ENCODE measurements at places on chromosomes 16 and 17. TPM values are rescaled to one million over a fixed set of nuclear protein-coding genes. Genes with fewer than 3 reads are reported as not detected.

- peak overlapping the region; percentile 39 for H3K4me3 ChIP-seq
- DNase-seq: no peak
- H3K36me3 ChIP-seq: peaks cover 50% of the 10 kb centered on the region
- H3K27ac ChIP-seq: no peak overlapping the region
Observed at GRCh38 chr17:40645943-40646342, 1.7 kb downstream of the SMARCE1 start.

- no peak overlapping the region for H3K27ac ChIP-seq
- DNase-seq: no peak
- H3K4me3 ChIP-seq: peak overlapping the region; percentile 19
- peaks cover 41% of the 10 kb centered on the region for H3K27me3 ChIP-seq
Observed at GRCh38 chr17:77279448-77280303, 138.9 kb downstream of the SEC14L1 start.

DNA sequence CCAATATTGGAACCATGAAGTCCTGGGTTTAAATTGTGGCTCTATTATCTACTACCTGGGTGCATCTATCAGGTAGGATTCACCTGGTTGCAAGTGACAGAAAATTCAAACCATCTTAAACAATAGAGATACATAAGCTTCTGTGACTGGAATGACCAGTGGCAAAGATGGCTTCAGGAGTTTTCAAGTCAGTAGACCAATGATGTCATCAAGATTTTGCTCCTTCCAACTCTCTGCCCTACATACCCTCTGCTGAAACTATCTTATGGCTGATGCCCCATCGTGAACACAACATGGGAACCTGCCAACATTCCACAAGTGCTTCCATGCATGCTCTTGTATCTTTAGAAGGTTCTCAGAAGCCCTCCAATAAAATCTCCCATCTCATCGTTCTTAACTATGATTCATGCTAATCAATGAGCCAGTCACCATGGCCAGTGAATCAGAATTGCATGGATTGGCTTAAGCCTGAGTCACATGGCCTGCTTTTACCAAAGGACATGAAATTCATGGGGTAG lies 180.9 kb downstream of the GRIN2A start:
- DNase-seq: no peak
- no peaks in the 10 kb centered on the region for H3K36me3 ChIP-seq
- no peak overlapping the region for H3K4me3 ChIP-seq
- no peak overlapping the region for H3K27ac ChIP-seq

- H3K36me3 ChIP-seq: no peaks in the 10 kb centered on the region
- H3K4me1 ChIP-seq: no peaks in the 10 kb centered on the region
Observed at GRCh38 chr17:43810226-43810715, 22.7 kb downstream of the MPP3 start.

- peaks cover 10% of the 10 kb centered on the region for H3K4me1 ChIP-seq
- H3K4me3 ChIP-seq: no peak overlapping the region
- H3K27ac ChIP-seq: no peak overlapping the region
- H3K36me3 ChIP-seq: no peaks in the 10 kb centered on the region
Observed at GRCh38 chr17:58224315-58224714, 5.3 kb upstream of the MKS1 start.

DNA sequence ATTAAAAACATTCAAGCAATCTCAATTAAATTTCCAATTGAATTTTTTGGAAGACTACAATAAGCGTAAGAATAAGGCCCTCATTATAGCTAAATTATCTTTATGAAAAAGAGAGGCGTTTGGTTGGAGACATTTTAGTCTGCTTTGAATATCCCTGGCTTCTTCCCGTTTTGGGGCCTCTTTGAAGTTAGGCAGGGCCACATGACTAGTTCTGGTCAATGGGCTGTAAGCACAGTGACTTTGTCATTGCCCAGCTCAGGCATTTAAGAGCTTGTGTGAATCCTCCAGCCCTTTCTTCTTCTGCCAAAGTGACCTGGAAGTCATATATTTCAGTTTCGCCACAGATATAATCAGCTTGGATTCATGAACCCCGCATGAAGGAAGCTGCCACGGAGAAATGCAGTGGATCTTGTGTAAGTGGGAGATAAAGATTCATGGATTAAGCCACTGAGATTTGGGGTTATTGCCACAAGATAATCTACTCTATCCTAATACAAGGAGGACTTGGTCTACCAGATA lies 21.7 kb upstream of the UBTF start:
- H3K27ac ChIP-seq: no peak overlapping the region
- no peaks in the 10 kb centered on the region for H3K27me3 ChIP-seq
- no peak overlapping the region for H3K4me3 ChIP-seq
- no peak for DNase-seq
- no peaks in the 10 kb centered on the region for H3K36me3 ChIP-seq
- H3K4me1 ChIP-seq: peaks cover 8% of the 10 kb centered on the region

DNA sequence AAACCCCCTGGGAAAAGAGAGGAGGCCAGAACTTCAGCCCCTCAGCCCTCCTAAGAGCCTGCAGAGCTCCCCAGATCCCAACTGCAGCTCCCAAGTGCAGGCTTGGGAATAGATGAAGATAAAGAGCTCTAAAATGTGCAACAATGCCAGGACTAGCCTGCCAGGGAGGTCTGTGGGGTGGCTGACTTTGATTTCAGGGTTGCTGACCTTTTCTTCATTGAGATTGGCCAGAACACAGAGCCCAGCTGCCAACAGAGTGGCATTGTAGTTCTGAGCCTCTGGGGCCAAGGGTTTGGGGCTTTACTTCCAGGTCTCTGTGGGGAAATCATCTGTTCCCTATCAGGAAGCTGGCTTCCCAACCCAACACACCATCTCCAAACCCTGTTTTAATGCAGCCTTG lies 120.6 kb downstream of the COPRS start:
- peaks cover 16% of the 10 kb centered on the region for H3K27me3 ChIP-seq
- H3K4me3 ChIP-seq: no peak overlapping the region

DNA sequence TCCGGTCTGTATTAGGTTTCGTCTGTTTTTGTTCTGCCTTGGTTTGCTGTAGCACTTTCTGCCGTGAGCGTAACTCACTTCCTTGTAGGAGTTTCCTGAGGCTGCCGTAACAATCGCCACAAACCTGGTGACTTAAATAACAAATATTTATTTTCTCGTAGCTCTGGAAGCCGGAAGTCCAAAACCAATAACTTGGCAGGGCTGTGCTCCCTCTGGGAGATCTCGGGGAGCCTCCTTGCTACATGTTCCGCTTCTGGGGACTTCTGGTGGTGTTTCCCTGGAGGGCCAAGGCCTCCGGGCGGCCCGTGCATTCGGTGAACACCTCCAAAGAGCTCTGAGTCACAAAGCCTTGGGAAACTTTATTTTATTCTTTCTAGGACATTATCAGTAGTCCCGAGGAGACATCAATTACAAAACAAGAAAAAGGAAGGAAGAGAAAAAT lies 6.8 kb upstream of the WDR45B start:
- H3K4me1 ChIP-seq: no peaks in the 10 kb centered on the region
- no peak overlapping the region for H3K27ac ChIP-seq
- no peak for DNase-seq
- H3K27me3 ChIP-seq: no peaks in the 10 kb centered on the region

DNA sequence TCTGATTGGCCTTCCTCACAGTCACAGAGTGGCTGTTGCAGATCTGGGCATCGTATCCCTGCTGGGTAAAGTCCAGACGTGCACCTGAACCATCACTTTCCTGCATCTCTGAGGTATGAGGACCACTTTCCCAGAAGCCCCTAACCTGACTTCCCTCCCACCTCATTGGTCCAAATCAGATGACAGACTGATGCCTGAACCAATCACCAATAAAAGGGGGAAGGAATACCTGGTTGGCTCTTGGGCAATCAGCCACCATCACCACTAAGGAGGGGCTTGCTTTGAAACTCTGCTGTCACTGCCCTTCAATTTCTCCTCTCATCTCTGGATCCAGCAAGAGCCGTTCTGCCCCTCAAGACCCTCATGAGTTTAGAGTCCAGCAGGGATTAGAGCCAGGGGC lies 13.6 kb upstream of the WFDC1 start:
- H3K4me1 ChIP-seq: no peaks in the 10 kb centered on the region
- H3K27ac ChIP-seq: no peak overlapping the region
- H3K27me3 ChIP-seq: peaks cover 5% of the 10 kb centered on the region
- H3K36me3 ChIP-seq: no peaks in the 10 kb centered on the region

- H3K4me1 ChIP-seq: no peaks in the 10 kb centered on the region
- no peak overlapping the region for H3K4me3 ChIP-seq
- H3K36me3 ChIP-seq: no peaks in the 10 kb centered on the region
- H3K27ac ChIP-seq: no peak overlapping the region
- H3K27me3 ChIP-seq: no peaks in the 10 kb centered on the region
Observed at GRCh38 chr17:57145347-57145746, 60.3 kb downstream of the AKAP1 start.

GRCh38 chr16:73725156-73725555 lies 571.5 kb upstream of the PSMD7 start:
- no peaks in the 10 kb centered on the region for H3K27me3 ChIP-seq
- H3K4me3 ChIP-seq: no peak overlapping the region
- H3K27ac ChIP-seq: no peak overlapping the region
- no peak for DNase-seq

DNA sequence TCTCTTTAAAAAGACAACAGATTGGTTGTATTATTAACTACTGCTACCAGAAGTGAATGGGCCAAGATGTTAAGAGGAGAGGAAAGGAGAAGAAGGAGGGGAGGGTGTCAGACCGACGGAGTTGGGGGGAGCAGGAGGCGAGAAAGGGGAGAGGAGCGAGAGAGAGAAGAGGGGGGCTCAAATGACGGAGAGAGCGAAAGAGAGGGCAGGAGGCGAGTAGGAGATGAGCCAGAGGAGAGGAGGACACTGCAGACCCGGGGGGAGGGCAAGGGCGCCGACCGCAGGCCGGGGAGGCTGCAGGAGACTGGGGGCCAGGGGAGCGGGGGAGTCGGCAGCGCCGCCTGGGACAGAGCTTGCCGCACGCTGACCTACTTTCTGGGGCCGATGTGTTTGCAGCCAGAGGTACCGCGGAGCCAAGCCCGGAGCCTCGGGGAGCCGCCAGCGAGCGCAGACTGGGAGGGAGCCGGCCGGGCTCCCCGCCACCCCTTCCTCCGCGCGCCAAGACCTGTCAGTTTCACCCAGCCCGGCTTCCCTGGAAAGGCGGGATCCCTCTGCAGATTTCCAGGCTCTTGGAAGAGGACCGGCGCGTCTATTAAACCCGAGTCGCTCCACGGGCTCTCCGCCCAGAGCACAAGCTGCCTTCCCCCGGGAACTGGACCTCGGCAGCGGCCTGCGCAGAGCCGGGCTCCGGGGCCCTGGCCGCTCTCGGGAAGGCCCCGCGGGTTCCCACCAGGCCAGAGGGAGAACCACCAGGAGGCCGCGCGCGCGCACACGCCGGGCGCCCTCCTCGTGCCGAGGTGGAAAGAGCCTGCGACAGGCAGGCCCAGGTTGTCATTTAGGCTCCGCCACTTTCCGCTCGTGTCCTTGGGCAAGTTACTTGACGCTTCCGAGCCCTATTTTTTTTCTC lies 74.6 kb downstream of the CMC2 start:
- H3K27ac ChIP-seq: no peak overlapping the region
- no peaks in the 10 kb centered on the region for H3K36me3 ChIP-seq
- DNase-seq: no peak
- H3K4me1 ChIP-seq: peaks cover 6% of the 10 kb centered on the region
- H3K27me3 ChIP-seq: peaks cover 52% of the 10 kb centered on the region
- peak overlapping the region; percentile 59 for H3K4me3 ChIP-seq

DNA sequence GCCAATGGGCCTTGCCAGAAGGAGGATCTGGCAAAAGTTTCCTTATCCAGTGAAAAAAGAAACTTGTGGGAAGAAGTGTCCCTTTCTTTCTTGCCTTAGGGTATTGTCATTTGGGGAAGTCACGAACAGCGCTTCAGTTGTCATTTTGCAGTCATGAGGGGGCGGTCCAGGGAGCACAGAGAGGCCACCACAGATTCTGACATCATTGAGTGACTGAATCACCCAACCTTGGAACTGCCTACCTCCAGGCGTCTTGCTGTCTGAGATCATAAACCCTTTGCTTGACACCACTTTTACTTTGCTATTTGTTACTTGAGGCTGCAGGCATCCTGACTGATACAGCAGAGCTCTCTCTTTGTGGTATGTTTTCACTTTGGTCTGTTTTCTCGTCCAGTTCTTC lies 3.1 kb upstream of the WSCD1 start:
- peaks cover 41% of the 10 kb centered on the region for H3K27me3 ChIP-seq
- H3K27ac ChIP-seq: no peak overlapping the region
- no peak overlapping the region for H3K4me3 ChIP-seq
- no peak for DNase-seq
- H3K36me3 ChIP-seq: no peaks in the 10 kb centered on the region

DNA sequence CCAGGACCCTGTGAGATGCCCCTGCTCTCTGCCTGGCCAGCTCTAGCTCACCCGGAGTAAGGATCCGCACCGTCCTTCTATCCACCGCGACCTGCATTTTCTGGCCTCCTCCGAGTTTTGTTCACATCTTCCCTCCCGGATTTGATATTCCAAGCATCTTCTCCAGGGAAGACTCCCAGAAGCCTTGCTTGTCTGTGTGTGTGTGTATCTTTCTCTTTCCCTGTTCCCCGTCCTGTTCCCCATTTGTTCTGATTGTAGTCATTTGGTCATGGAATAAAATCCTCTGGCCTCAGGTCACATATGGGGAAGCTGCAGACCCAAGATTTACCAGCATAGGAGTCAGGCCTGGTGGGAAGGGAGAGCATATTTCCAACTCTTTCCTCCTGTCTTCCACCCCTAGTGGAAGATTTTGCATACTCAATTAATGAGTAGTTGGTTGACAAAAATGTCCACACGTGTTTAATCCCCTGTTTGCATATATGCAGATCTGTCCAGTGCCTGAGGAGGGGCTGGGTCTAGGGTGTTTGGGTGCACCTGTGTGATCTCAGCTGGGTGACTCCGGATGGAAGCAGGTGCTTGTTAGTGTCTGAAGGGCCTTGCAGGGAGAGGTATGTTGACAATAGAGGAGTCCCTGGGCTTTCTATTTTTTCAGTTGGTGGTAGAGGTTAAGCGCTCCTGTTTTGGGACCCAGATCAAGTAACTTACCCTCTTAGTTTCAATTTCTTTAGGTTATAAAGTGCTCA lies 1.9 kb downstream of the PRAC1 start:
- no peaks in the 10 kb centered on the region for H3K36me3 ChIP-seq
- DNase-seq: no peak
- no peak overlapping the region for H3K4me3 ChIP-seq
- H3K27ac ChIP-seq: peak overlapping the region; percentile 50
- H3K27me3 ChIP-seq: peaks cover 83% of the 10 kb centered on the region
- H3K4me1 ChIP-seq: peaks cover 13% of the 10 kb centered on the region

- H3K36me3 ChIP-seq: no peaks in the 10 kb centered on the region
- H3K27ac ChIP-seq: no peak overlapping the region
- no peak for DNase-seq
- H3K4me1 ChIP-seq: no peaks in the 10 kb centered on the region
- H3K4me3 ChIP-seq: no peak overlapping the region
Observed at GRCh38 chr17:34479371-34479770, 100.0 kb upstream of the TMEM132E start.

GRCh38 chr16:54935266-54935968 lies 4.8 kb downstream of the IRX5 start:
- no peak for DNase-seq
- no peak overlapping the region for H3K4me3 ChIP-seq
- peaks cover 10% of the 10 kb centered on the region for H3K36me3 ChIP-seq
- H3K27me3 ChIP-seq: peaks cover 76% of the 10 kb centered on the region

GRCh38 chr17:55062921-55063320 lies 94.4 kb downstream of the STXBP4 start:
- no peak overlapping the region for H3K4me3 ChIP-seq
- H3K27me3 ChIP-seq: peaks cover 2% of the 10 kb centered on the region
- H3K27ac ChIP-seq: no peak overlapping the region
- H3K4me1 ChIP-seq: peaks cover 10% of the 10 kb centered on the region

The SOCS1 gene
- total RNA-seq: 217 TPM

The GJD3 gene
- not detected for total RNA-seq

The RND2 gene
- 0.05 TPM for total RNA-seq

The GAST gene
- not detected for total RNA-seq

The IL21R gene
- 84.2 TPM for total RNA-seq

The ZFP1 gene
- total RNA-seq: 14.0 TPM

The ZNF624 gene
- 2.8 TPM for total RNA-seq

The FBXW10 gene
- total RNA-seq: not detected

The RHBDL1 gene
- 1.4 TPM for total RNA-seq

The TRIM72 gene
- total RNA-seq: 0.11 TPM

The UTS2R gene
- 0.18 TPM for total RNA-seq

All from activated T-helper 2 cell treated with anti-CD3 and anti-CD28 coated beads, Interferon-gamma antibody, Interleukin-2, Interleukin-4, amounts not matched to agents 10 μg/mL and 5 μg/mL and 100 μg/mL, durations not matched to agents 14 hours and 24 hours and 36 hours (primary cell).